ENCODE measurements at places on chromosomes 1 and 21. TPM values are rescaled to one million over a fixed set of nuclear protein-coding genes. Genes with fewer than 3 reads are reported as not detected.
A peak's percentile ranks its signal among the peaks of the same experiment; 100 is the strongest.

DNA sequence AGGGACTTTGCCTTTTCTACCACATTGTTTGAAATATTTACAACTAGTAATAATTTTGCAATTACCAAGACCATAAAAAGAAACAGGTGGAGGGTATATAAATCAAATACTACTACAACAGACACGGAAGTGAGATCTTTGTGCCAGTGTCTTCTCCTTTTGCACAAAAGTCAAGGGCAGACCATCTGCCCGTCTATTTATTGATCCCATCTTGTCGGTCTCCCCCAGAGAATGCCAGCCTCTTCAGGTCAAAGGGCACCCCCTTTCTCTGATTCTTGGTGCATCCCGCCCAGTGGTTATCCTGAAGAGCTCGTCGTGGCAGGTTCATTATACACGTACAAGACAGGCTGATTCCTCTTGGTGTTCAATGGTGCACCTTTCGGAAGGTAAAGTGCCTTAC is 4.8 kb upstream of the PDE9A start:
- no peak overlapping the region for H3K27ac ChIP-seq
- no peak overlapping the region for H3K4me3 ChIP-seq
- DNase-seq: no peak
- H3K4me1 ChIP-seq: peaks cover 19% of the 10 kb centered on the region
- peaks cover 41% of the 10 kb centered on the region for H3K27me3 ChIP-seq

- H3K4me1 ChIP-seq: peaks cover 5% of the 10 kb centered on the region
- H3K27ac ChIP-seq: no peak overlapping the region
- no peak for DNase-seq
- H3K27me3 ChIP-seq: no peaks in the 10 kb centered on the region
- H3K4me3 ChIP-seq: no peak overlapping the region
Observed at GRCh38 chr1:157199421-157199755, 61.2 kb upstream of the ETV3 start.

GRCh38 chr1:228281631-228282328 is 73.9 kb downstream of the OBSCN start:
- H3K4me1 ChIP-seq: no peaks in the 10 kb centered on the region
- no peak for DNase-seq
- no peak overlapping the region for H3K27ac ChIP-seq
- no peaks in the 10 kb centered on the region for H3K36me3 ChIP-seq

GRCh38 chr1:18412882-18413353 is 67.8 kb upstream of the KLHDC7A start:
- peak; percentile 57 for DNase-seq
- no peaks in the 10 kb centered on the region for H3K27me3 ChIP-seq
- H3K27ac ChIP-seq: peak overlapping the region; percentile 44
- H3K4me3 ChIP-seq: no peak overlapping the region
- peaks cover 12% of the 10 kb centered on the region for H3K4me1 ChIP-seq
- H3K36me3 ChIP-seq: no peaks in the 10 kb centered on the region

DNA sequence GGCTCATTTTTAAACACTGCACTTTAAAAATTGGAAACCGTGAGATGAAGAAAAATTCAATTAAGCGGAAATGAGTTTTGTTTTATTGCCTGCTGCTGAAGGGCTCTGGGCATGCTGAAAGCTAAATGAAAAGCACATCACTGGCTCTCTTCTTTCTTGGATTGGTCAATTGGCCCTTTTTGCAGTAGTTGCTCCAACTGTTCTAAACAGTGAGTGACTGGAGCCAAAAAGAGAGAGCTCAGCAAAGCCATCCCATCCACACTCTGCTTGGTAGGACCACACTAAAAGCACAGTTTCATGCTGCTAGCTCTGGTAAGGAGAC is 48.1 kb downstream of the LHX4 start:
- H3K36me3 ChIP-seq: peaks cover 22% of the 10 kb centered on the region
- no peak overlapping the region for H3K27ac ChIP-seq
- H3K4me3 ChIP-seq: no peak overlapping the region
- no peaks in the 10 kb centered on the region for H3K27me3 ChIP-seq

GRCh38 chr1:39046613-39047210 is 20.6 kb downstream of the NDUFS5 start:
- DNase-seq: no peak
- no peaks in the 10 kb centered on the region for H3K36me3 ChIP-seq
- peaks cover 29% of the 10 kb centered on the region for H3K4me1 ChIP-seq
- no peaks in the 10 kb centered on the region for H3K27me3 ChIP-seq

DNA sequence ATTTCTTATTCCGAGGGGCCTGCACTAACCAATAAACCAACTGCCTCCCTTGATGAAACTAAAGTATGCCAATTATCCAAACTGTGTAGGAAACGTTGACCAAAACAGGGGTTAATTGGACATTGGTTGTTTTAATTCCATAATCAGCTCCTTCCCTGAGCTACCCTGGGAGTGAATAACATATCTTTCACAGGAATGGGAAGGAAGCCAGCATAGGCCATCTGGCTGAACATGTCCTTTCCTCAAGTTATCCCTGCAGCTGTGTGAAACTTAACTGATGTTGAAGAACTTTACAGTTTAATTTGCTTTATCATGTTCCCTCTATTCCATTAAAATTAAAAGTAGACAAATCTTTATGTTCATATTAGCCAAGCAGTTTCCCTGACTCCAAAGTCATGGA is 75.4 kb downstream of the NRIP1 start:
- no peaks in the 10 kb centered on the region for H3K4me1 ChIP-seq
- H3K27ac ChIP-seq: no peak overlapping the region
- H3K4me3 ChIP-seq: no peak overlapping the region
- DNase-seq: no peak
- peaks cover 33% of the 10 kb centered on the region for H3K36me3 ChIP-seq
- H3K27me3 ChIP-seq: no peaks in the 10 kb centered on the region

- no peaks in the 10 kb centered on the region for H3K27me3 ChIP-seq
- peaks cover 7% of the 10 kb centered on the region for H3K4me1 ChIP-seq
- H3K36me3 ChIP-seq: peaks cover 29% of the 10 kb centered on the region
- H3K4me3 ChIP-seq: no peak overlapping the region
- no peak overlapping the region for H3K27ac ChIP-seq
Observed at GRCh38 chr1:27471477-27471876, 18.5 kb downstream of the WASF2 start.

DNA sequence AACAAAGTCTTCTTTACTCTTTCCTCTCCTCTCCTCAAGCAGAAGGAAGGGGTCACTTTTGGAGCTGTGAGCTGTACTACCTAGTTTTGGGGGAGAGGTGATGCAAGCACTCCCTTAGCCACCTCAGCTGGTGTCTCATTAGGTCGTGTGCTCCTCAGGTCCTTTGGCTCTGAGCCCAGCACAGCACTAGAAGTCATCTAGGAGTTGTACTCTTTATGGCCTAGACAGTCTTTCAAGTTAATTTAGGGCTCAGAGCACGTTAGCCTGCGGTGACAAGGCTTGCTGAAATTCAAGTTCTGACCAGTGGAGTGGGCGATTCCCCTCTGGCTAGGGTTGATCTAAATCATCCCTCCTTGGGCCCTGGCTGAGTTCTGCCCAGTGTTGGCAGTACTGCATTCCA is 48.0 kb upstream of the WDR26 start:
- no peak overlapping the region for H3K4me3 ChIP-seq
- H3K27me3 ChIP-seq: no peaks in the 10 kb centered on the region
- H3K4me1 ChIP-seq: no peaks in the 10 kb centered on the region
- no peak overlapping the region for H3K27ac ChIP-seq

DNA sequence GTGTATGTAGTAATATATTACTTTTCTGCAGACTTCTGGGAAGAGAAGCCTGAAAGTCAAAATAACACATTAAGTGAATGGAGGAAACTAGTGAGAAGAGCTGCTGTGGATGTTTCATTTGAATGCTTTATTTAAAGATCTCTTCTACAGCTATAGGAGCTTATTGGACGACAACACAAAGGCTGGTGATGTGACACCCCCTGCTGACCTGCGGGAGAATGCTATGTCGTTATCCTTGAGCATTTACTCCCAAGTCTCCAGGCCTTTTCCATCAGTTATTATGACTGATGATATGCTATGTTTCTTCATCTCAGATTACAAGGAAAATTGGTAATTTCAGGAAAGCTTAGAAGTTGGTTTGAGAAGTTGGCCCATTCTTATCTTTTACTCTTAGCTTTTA is 22.3 kb upstream of the PLA2G4A start:
- no peak overlapping the region for H3K27ac ChIP-seq
- no peaks in the 10 kb centered on the region for H3K27me3 ChIP-seq
- H3K4me1 ChIP-seq: no peaks in the 10 kb centered on the region

DNA sequence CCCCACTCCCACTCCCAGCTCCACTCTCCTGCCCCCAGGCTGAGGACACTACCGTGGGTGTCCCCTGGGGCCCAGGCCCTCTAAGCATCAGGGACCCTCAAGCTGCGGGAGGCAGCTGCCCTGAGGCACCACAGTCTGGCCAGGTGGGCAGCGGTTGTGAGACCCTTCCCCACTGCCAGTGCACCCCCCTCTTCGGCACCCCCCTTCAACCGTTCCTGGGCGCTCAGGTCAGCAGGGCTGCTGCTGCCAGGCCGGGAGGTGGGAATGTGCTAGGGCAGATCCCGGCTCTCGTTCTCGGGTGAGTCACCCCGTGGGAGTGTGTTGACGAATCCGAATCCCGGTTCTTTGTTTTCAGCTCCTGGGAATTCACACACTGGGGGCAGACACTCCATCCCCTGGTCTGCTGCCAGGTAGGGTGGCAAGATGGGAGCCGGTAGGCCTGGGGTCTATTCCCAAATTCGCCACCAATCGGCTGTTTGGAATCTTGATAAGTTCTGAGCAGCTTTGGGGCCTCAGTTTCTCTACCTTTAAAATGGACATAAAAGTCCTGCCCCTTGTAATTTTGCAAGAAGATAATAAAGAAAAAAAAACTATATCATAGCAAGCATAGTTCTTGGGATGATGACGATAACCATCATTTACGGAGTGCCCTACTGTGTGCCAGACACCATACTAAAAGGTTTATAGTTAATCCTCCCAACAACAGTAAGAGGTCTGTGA is 28.5 kb upstream of the CASZ1 start:
- H3K27me3 ChIP-seq: peaks cover 66% of the 10 kb centered on the region
- DNase-seq: no peak
- H3K4me1 ChIP-seq: peaks cover 11% of the 10 kb centered on the region
- no peaks in the 10 kb centered on the region for H3K36me3 ChIP-seq
- no peak overlapping the region for H3K27ac ChIP-seq

GRCh38 chr1:2544875-2545640 is 11.1 kb upstream of the TNFRSF14 start:
- no peaks in the 10 kb centered on the region for H3K27me3 ChIP-seq
- no peaks in the 10 kb centered on the region for H3K36me3 ChIP-seq
- H3K4me1 ChIP-seq: peaks cover 98% of the 10 kb centered on the region

GRCh38 chr1:211603191-211603701 is 24.3 kb upstream of the SLC30A1 start:
- H3K4me1 ChIP-seq: peaks cover 10% of the 10 kb centered on the region
- H3K36me3 ChIP-seq: peaks cover 21% of the 10 kb centered on the region
- H3K27me3 ChIP-seq: no peaks in the 10 kb centered on the region
- no peak for DNase-seq
- H3K4me3 ChIP-seq: no peak overlapping the region

GRCh38 chr1:174812016-174812415 is 187.7 kb upstream of the CACYBP start:
- no peaks in the 10 kb centered on the region for H3K36me3 ChIP-seq
- no peak for DNase-seq
- no peaks in the 10 kb centered on the region for H3K27me3 ChIP-seq
- no peak overlapping the region for H3K4me3 ChIP-seq

DNA sequence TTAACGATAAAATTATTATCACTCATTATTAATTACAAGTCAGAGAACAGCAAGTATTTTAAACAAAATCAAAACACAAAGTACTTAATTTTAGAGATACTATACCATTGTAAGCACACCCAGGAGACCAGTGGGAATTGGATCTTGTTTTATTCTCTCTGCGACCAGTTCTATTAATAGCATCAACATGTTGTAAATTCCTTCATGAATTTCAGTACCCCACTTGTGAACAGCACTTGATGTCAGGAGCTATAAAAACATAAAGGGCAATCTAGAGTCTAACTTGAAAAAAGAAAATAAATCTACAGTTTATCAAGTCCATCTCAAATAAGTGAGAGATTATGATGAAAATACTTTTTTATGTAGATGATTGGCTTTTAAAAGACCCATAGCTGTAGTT is 42.9 kb downstream of the USP24 start:
- no peak overlapping the region for H3K27ac ChIP-seq
- H3K4me3 ChIP-seq: no peak overlapping the region
- no peak for DNase-seq
- no peaks in the 10 kb centered on the region for H3K27me3 ChIP-seq

DNA sequence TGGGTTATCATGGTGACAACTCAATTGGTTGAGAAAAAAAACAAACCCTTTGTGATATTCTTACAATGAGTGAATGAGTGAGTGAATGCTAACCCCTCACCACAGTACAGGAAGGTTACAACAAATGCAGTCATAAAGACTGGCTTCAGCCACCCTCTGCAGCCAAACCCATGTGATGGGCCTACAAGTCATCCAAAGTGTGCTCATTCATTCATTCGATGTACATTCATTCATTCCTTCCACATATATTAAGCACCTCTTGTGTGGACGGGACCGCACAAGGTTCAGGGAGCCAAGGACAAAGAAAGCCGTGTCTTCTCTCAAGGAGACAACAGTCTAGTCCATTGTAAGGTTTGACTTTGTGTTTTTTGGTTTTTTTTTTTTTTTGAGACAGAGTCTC is 49.4 kb downstream of the WDR4 start:
- H3K27ac ChIP-seq: no peak overlapping the region
- no peak overlapping the region for H3K4me3 ChIP-seq
- H3K27me3 ChIP-seq: peaks cover 5% of the 10 kb centered on the region
- DNase-seq: no peak

DNA sequence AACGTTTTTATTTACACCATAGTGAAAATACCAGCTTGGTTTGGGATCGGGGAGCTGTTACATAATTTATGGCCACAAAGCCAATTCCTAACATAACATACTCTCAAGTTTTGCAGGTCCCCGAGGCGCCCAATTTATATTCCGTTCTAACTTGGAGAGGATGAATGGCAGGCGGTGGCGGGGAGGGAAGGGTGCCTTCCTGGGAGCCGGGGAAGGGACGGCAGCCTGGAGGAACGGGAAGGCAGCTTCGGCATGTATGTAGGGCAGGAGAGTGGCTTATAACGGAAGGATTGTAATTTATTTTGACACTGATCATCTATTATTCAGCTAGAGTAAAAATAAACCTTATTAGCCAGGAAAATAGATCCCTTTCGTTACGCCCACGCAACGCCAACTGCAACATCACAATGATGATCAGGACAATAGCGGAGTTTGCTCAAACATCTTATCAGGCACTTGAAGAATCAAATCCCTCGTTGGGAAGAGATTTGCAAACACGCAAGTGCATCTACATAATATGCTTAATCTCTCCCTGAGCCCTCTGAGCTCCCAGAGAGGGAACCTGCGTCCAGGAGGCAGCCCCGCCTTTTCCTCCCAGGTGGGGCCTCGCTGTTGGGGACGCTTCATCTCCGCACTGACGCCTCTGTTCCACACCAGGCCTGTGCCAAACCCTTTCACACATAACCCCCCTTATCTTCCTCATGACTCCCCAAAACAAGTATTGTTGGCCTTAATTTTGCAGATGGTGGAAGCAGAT is 93.7 kb upstream of the C1orf174 start:
- H3K36me3 ChIP-seq: peaks cover 7% of the 10 kb centered on the region
- no peak overlapping the region for H3K27ac ChIP-seq
- H3K4me3 ChIP-seq: no peak overlapping the region
- H3K4me1 ChIP-seq: no peaks in the 10 kb centered on the region
- DNase-seq: no peak

The ETS2 gene
- 13.7 TPM for polyA plus RNA-seq

The NDC1 gene
- polyA plus RNA-seq: 49.9 TPM

The NPR1 gene
- polyA plus RNA-seq: not detected

The MEX3A gene
- 8.7 TPM for polyA plus RNA-seq

The ALX3 gene
- polyA plus RNA-seq: not detected

The PIGR gene
- not detected for polyA plus RNA-seq

The OR10Z1 gene
- 0.01 TPM for polyA plus RNA-seq

The FAM72C gene
- polyA plus RNA-seq: 30.6 TPM

The LIN28A gene
- 2.4 TPM for polyA plus RNA-seq

The NBPF20 gene
- 0.88 TPM for polyA plus RNA-seq

The AMY2A gene
- not detected for polyA plus RNA-seq

The SLC35F3 gene
- polyA plus RNA-seq: not detected
